ENCODE measurements at places on chromosomes 1 and 21.

GRCh38 chr1:95206514-95206913, 27.5 kb upstream of the RWDD3 start:
- no peak for DNase-seq

DNA sequence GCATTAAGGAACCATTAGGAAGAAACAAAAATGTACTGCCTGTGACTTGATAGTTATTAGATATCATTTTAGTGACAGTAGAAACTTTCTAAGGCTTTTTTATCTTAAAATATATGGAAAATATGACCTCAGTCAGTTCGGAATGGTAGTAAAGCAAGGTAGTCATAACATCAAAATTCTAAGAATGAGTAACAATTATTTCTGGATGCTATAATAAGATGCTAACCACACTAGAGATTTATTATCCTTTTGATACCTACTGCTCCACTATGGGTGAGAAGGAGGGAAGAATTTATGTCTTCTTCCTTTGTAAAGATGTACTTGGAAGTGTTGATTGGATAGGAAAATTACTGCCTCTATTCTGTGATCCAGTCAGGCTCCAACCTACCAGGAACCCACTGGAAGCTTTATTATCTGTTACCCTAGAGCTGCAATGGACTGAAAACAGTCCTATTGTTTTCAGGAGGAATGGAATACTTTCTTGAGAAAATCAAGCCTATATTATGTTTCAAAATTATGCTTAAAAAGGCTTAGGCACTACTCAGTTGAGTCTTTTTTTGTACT, 8.8 kb downstream of the FMN2 start:
- DNase-seq: no peak

- DNase-seq: no peak
Observed at GRCh38 chr1:152164517-152165136, 5.6 kb upstream of the RPTN start.

GRCh38 chr21:17848228-17848627, 29.1 kb upstream of the C21orf91 start:
- DNase-seq: no peak

DNA sequence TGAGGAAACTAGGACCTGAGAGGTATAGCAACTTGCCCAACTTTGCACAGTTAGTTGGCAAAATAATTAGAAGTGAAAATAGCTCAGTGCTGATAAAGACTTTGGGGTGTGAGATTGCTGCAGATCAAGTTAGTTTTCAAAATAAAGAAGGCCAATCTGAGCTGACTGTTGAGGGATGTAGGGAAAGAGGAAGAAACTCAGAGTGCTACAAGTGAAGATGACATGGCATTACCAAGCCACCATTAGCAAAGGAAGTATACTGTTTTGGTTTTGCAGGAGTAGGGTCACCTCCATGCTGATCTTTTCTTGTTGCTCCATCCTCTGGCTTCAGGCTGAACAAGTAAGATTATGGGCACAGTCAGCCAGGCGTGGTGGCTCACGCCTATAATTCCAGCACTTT, 78.7 kb upstream of the ADAM30 start:
- no peak for DNase-seq

DNA sequence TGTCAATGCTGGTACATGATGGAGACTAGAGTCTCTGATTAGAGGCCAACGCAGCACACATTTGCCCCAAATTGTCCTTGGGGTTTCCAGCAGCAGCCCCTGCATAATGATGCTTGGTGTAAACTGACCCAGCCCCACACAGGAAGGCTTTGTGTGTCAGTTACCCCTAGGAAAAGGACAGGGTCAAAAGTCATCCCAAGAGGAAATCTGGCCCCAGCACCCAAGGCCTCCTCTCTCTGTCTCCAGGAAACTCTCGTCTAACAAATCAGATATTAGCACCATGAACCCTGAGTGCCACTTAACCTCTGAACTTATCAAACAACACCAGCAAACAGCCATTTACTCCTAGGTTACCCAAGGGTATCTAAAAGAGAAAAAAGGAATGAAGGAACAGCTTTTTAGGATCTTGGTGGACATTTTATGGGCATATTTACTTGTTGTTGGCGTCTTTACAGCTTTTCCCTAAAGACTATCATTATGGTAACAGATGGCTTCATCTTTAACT, 84.5 kb downstream of the PSMG1 start:
- no peak for DNase-seq

Measured in T47D (cell line).